ENCODE measurements at places on chromosomes 1 and 21.

GRCh38 chr21:25562660-25563059 is 44.6 kb downstream of the MRPL39 start:
- DNase-seq: no peak

- no peak for DNase-seq
Observed at GRCh38 chr1:54645806-54646676, 4.5 kb downstream of the MROH7 start.

DNA sequence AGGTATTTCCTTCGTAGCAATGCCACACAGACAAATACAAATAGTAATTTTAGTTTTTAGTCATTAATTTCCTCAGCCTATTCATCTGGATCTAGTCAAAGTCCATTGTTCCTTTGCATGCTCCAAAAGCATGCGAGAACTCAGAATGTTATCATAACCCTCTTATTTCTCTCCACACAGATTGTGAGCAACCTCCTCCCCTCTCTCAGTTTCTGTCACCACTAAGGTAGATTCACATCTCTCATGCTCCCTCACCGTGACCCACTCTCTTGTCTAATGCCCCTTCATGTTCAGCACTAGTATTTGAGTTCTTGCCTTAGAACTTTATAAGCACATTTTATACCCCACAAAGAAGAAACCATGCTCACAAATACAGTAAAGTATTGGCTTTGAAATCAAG is 582.4 kb downstream of the PLA2G4A start:
- no peak for DNase-seq

DNA sequence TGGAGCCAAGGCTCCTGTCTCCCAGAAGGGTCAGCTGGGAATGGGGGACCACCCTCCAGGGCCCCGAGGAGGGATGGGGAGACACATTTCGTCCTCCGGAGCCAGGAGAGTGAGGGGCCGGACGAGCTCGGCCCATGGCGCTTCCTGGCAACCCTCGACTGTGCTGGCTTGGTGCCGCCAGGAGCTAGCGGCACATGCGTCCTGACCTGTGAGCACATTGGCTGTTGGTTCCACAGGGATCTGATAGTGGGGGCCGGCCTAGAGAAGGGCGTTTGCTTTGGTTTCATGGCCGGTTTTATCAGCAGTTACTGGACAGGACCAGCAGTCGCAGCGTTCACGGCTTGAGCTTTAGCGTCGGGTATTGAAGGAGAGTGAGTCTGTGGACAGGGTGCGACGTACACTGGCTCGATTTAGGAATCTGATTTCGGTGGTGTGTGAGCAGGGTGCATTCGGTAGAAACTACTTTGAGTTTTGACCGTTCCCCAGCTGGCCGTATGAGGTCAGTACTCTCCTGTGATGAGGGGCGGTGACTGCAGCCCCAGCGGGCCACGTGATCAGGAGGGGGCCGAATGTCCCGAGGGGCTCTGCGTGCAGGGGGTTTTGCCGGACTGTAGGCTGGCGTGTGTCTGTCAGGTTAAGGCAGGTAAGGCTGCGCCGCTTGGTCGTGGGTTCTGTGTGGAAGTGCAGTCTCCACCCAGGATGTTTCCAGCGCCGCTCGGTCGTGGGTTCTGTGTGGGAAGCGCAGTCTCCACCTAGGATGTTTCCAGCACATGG is 18.7 kb downstream of the FAAP20 start:
- DNase-seq: no peak

GRCh38 chr1:32619701-32620485 is 30.5 kb downstream of the ZBTB8OS start:
- no peak for DNase-seq

- DNase-seq: no peak
Observed at GRCh38 chr1:8477983-8478362, 160.1 kb downstream of the SLC45A1 start.

GRCh38 chr1:33562563-33562962 is 90.1 kb downstream of the ZSCAN20 start:
- DNase-seq: no peak

GRCh38 chr1:20280341-20280740 is 10.3 kb upstream of the VWA5B1 start:
- DNase-seq: no peak

- no peak for DNase-seq
Observed at GRCh38 chr1:89844241-89844807, 23.5 kb downstream of the LRRC8D start.

GRCh38 chr1:154330669-154331068 is 5.3 kb downstream of the ATP8B2 start:
- no peak for DNase-seq

- DNase-seq: no peak
Observed at GRCh38 chr1:226628612-226629155, 80.1 kb downstream of the STUM start.

GRCh38 chr1:247357781-247358211 is 26.1 kb upstream of the ZNF496 start:
- no peak for DNase-seq

DNA sequence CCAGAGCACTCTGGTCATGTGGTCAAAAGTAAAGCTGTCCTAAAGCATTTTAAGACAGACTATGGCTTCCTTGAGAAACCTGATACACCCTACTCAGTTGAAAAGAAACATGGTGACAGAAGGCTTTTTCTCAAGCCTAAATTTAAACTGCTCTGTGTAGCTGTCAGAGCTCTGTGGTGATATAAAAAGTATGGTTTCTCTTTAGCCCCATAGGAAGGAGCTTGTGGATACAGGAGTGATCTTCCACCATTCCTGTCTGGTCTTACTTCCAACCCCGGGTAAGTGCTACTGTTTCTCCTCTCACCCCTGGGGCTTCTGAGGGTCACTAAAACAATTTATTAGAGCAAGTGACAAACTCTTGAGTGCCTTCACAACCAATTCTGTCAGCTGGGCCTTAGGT is 8.5 kb downstream of the TP53BP2 start:
- DNase-seq: no peak

DNA sequence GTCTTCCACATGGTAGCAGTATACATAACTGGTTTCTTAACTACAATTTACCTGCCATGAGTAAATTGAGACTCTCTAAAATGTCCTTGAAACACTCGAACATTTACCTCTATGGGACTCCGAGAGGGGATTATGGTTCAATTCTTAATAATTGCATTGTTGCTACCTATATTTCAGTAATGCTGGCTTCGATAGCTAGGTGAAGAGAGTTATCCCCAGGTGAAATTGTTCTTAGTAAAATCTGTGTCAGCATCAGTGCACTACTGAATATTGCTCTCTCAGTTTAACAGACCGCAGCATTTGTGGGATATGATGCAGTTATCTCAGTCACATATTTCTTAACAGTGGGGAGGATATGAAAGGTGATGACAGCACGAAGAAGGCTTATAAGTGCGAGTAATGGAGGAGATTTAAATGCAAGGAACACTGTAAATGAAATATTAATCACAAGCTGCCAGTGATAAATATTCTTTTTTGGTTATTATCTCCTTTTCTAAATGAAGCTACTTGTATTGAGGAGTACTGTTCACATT is 801.9 kb downstream of the BRINP3 start:
- DNase-seq: no peak

GRCh38 chr1:209190591-209191261 is 392.8 kb upstream of the CAMK1G start:
- DNase-seq: no peak

- DNase-seq: no peak
Observed at GRCh38 chr21:22630953-22631465, 1632.8 kb downstream of the NCAM2 start.

DNA sequence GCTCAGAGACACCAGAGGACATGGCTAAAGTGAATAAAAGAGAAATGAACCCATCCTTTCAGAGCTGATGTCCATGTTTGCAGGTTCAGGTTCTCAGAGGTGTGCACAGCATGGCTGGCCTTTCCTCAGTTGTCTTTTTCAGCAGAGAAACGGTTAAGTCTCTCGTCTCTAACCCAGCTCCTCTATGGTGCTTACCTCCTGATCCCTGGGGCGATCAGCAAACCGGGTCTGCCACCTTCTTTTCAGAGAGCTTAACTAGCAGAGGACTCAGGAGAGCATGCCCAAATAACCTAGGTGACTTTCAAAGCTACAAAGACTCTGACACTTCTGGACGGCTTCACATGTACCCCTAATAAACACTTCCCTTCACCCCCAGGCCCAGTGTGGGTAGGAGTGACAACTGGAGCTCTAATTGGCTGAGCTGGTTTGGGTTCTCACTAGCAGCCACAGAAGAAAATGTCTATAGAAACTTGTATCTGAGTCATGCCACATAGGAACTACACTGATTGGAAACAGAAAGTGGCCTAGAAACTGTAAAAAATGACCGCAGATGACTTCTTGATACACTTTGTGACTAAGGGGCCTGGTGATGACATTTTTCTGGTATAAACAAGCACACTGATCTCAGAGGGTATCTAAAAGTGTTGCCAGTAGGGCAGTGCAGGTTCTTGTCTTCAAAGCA is at the start of gene AIM2:
Gene AIM2, minus strand, starts transcription at position 329 of the 682 bp plus-strand sequence. CDS start 3,267 bp downstream, outside the sequence.
- no peak for DNase-seq

GRCh38 chr21:15620892-15621291 is 108.9 kb upstream of the USP25 start:
- no peak for DNase-seq

DNA sequence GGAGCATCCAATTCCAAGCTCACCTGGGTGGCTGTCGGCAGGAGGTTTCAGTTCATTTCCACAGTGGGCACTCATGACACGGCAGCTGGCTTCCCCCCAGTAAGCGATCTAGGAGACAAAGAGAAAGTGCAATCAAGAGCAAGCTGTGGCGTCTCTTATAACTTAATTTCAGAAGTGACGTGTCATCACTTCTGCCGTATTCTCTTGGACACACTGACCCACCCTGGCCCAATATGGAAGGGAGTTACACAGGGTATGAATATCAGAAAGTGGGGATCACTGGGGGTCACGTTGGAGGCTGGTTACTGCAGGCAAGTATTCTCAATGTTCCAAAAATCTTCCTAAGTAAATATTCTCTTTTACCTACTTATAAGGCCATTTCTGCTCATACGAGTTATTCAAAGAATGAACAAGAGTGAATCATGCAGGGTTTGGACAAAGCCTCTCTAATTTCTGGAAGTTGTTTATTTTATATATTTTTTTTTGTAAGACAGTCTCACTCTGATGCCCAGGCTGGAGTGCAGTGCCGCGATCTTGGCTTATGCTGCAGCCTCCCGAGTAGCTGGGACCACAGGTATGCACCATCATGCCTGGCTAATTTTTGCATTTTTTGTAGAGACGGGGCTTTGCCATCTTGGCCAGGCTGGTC is 46.5 kb upstream of the GREM2 start:
- DNase-seq: no peak

DNA sequence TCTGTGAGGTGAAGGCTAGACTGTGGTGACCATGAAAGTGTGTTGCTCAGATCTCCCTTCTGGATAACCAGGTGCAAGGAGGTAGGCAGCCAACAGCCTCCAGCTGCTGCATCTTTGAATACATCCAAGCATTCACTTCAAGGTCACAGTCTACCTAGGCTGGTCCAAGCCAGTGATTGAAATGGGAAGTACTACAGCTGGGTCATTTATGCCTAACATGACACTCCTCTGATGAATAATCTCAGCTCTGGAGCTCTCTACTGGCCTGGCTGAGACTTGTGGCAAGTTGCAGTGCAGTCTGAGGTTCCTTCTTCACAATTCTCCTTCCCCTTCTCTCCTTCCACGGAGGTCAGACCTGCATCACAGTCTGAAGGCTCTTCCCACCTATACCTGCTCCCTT is 35.0 kb upstream of the ARHGAP29 start:
- DNase-seq: no peak

DNA sequence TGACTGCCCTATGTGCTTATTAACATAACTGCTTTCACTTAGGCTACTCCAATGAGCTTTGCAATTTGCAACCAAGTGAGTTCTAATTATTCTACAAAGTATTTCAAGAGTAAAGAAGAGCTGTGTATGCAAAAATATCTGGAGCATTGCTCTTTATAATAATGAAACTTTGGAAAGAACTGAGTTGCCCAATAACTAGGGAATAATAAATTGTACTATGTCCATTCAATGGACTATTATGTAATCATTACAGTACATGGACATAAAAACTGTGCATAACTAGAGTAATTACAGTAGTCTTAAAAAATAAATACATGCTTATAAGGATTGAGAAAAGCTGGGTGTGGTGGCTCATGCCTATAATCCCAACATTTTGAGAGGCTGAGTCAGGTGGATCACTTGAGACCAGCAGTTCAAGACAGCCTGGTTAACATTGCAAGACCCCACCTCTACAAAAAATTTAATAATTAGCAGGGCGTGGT is 70.3 kb upstream of the JAK1 start:
- no peak for DNase-seq

GRCh38 chr1:208557723-208558094 is 313.5 kb upstream of the PLXNA2 start:
- no peak for DNase-seq

GRCh38 chr1:51299185-51299885 is 31.0 kb downstream of the TTC39A start:
- no peak for DNase-seq

DNA sequence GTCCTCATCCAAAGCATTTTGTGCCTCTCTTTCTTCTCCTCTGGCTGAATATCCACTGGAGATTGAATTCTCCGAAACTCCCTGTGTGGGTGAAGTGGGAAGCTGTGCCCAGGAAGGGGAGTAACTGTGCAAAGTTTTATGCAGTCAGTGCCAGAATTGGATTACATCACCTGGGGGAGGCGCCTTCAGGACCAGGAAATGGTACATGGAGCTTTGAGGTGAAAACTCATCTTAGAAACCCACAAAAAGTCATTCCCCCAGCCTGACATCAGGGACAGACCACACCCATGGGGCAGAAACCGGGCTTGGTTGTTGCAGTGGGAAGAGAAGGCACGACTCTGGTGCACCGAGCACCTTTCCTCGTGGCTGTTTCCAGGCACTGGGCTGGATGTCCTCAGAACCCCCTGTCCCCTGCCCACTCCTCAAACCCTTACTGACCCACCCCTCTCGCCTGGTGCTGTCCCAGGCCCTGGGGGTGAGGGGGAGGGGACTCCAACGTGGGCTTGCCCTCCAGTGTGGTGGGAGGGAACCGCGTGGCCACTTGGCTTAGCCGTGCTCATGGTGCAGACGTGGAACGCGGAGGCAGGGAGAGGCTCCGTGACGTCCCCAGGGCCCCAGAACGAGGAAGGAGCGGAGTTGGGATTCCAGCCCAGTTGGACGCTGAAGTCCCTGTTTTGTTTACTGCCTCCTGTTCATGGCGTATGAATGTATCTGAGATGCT is 15.7 kb downstream of the TFF3 start:
- no peak for DNase-seq

- no peak for DNase-seq
Observed at GRCh38 chr1:171345536-171345935, 31.6 kb downstream of the FMO4 start.

- no peak for DNase-seq
Observed at GRCh38 chr1:59329412-59330053, 32.6 kb downstream of the FGGY start.

DNA sequence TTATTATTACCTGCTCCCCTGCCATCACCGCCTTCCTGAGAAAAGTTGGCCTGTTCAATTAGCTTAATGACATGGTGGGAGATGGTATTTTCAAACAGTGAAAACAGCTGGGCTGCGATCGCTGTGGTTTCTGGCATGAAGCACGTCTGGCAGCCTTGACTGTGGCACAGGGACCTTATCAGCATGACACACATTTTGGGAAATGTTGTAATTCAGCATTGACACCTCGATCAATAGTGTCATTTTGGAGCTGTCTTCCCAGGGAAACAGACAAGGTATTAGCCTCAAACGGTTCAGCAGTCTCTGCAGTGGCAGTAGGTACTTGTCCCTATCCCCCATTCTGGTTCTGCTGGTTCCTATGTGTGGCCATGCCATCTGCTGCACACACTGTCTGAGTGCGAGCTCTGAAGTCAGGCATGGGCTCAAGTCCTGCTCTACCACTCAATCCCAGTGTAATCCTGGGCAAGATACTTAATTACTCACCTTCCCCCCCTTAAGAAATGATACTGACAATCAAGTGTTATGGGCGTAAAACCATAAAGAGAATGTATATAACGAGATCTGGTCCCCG is 154.5 kb upstream of the KCND3 start:
- DNase-seq: no peak
